Activated naive CD4-positive, alpha-beta T cell treated with anti-CD3 and anti-CD28 coated beads, Interleukin-2, amount 10 ng/mL, durations not matched to agents 7 days and 5 days (primary cell): ENCODE measurements at places on chromosomes 2 and 18.

DNA sequence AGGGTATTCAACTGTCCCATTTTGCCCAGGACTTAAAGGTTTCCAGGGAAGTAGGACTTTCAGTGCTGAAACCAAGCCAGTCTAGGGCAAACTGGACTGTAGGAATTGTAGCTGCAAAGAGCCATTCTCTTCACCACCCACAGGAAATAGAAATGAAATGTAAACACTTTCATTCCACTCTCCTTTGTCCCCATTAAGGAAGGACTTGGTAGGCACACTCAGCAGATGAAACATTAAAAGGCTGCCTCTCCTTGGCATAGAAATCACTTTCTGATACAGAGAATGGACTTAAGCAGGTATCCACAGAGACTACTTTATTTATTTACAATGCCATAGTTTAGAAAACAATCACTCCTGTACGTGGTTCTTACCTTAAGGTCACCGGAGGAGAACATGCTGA, 102.9 kb upstream of the CCDC195 start:
- peaks cover 70% of the 10 kb centered on the region for H3K36me3 ChIP-seq
- H3K4me3 ChIP-seq = no peak overlapping the region
- H3K27ac ChIP-seq = peak overlapping the region; percentile 37
- H3K27me3 ChIP-seq = no peaks in the 10 kb centered on the region
- no peaks in the 10 kb centered on the region for H3K4me1 ChIP-seq
- no peak for DNase-seq

GRCh38 chr2:64104933-64105332, 39.3 kb downstream of the PELI1 start:
- H3K4me3 ChIP-seq = no peak overlapping the region
- no peaks in the 10 kb centered on the region for H3K27me3 ChIP-seq
- DNase-seq = no peak
- peaks cover 41% of the 10 kb centered on the region for H3K36me3 ChIP-seq
- H3K4me1 ChIP-seq = peaks cover 44% of the 10 kb centered on the region
- no peak overlapping the region for H3K27ac ChIP-seq

GRCh38 chr2:61114147-61114546, 47.8 kb upstream of the C2orf74 start:
- no peaks in the 10 kb centered on the region for H3K27me3 ChIP-seq
- no peak overlapping the region for H3K4me3 ChIP-seq
- DNase-seq = no peak

GRCh38 chr2:173059292-173059691, 16.4 kb upstream of the MAP3K20 start:
- no peak overlapping the region for H3K27ac ChIP-seq
- H3K36me3 ChIP-seq = no peaks in the 10 kb centered on the region
- peaks cover 43% of the 10 kb centered on the region for H3K27me3 ChIP-seq
- H3K4me3 ChIP-seq = no peak overlapping the region
- no peak for DNase-seq

GRCh38 chr2:8146132-8147005, 535.5 kb upstream of the ID2 start:
- H3K4me1 ChIP-seq = no peaks in the 10 kb centered on the region
- H3K27ac ChIP-seq = no peak overlapping the region
- H3K36me3 ChIP-seq = no peaks in the 10 kb centered on the region
- H3K4me3 ChIP-seq = no peak overlapping the region

DNA sequence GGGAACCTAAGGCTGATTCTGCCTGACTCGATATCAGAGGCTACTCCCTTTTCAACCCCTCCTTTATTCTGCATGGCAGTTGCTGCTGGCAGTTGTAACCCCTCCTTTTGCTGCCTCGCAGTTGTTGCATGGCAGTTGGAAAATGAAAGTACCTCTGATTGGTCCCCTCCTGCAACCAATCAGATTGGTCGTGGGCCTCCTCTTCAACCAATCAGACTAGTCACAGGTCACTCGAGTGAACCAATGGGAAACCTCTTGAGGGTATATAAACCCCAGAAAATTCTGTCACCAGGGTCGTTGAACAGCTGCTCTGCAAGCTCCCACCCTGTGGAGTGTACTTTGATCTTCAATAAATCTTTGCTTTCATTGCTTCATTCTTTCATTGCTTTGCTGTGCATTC, 294.3 kb upstream of the SLC8A1 start:
- no peak overlapping the region for H3K27ac ChIP-seq
- H3K4me3 ChIP-seq = no peak overlapping the region
- no peak for DNase-seq
- H3K4me1 ChIP-seq = no peaks in the 10 kb centered on the region
- H3K27me3 ChIP-seq = no peaks in the 10 kb centered on the region

DNA sequence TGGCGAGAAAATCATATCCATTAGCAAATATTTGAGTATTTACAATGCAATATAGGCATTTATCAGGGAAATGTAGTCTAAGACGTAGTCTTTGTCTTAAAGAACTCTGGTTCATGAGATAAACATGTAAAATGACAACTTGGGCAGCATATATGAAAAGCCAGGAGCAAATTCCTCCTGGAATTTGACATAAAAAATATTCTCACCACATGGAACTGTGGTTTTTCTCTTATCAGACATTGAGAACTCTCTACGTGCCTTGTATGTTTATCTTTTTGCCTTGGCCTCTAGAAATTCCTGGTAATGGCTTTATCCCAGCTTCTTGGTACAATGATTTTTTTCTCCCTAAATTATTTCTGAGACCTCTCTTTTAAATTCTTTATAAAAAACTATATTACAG, 2.8 kb downstream of the MAPK4 start:
- H3K36me3 ChIP-seq = no peaks in the 10 kb centered on the region
- H3K4me3 ChIP-seq = no peak overlapping the region
- no peak overlapping the region for H3K27ac ChIP-seq
- DNase-seq = no peak
- H3K4me1 ChIP-seq = peaks cover 6% of the 10 kb centered on the region

- peaks cover 4% of the 10 kb centered on the region for H3K27me3 ChIP-seq
- no peak overlapping the region for H3K4me3 ChIP-seq
- no peak overlapping the region for H3K27ac ChIP-seq
- no peaks in the 10 kb centered on the region for H3K36me3 ChIP-seq
These were observed 24.9 kb upstream of the EPC2 start for GRCh38 chr2:148619560-148620195.

DNA sequence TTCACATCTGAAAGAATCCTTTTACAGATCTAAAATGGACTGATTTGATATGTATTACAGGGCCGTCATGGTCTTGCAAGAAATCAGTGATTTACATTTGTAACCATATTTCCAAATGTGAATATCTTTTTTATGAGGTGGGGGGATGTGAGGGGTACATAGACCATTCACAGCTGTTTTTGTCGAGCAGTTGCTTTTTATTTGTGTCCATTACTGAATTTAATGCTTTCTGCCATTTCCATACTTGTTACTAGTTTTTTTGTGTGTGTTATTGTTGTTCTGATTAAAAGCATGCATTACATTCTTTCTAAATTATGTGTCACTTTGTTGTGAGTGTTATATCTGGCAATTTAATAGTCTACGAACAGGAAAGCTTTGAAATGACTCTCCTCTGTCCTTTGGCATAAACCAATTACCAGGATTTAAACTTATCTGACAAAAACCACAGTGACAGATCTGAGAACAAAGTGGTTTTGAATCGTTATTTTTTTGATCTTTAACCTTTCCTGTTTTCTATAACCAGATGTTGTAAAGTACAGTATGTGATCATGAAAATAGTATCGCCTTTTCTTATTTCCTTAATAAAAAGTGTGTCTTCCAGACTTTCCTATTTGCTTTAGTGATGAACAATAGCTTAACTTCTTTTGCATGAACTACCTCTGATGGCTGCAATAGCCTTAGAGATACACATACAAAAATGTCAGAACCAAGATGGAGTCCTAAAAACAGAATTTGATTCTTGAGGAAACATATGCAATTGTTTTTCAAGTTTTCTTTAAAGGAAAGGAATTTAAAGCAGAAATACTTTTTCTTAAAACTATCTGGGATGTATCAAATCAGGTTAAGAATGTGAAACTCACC, 354.2 kb upstream of the ACVR2A start:
- H3K27me3 ChIP-seq = peaks cover 8% of the 10 kb centered on the region
- peak overlapping the region; percentile 82 for H3K27ac ChIP-seq
- no peak for DNase-seq
- peaks cover 46% of the 10 kb centered on the region for H3K4me1 ChIP-seq

GRCh38 chr2:20212459-20212870, 12.5 kb downstream of the SDC1 start:
- no peak overlapping the region for H3K4me3 ChIP-seq
- H3K36me3 ChIP-seq = no peaks in the 10 kb centered on the region
- DNase-seq = no peak
- H3K4me1 ChIP-seq = no peaks in the 10 kb centered on the region

DNA sequence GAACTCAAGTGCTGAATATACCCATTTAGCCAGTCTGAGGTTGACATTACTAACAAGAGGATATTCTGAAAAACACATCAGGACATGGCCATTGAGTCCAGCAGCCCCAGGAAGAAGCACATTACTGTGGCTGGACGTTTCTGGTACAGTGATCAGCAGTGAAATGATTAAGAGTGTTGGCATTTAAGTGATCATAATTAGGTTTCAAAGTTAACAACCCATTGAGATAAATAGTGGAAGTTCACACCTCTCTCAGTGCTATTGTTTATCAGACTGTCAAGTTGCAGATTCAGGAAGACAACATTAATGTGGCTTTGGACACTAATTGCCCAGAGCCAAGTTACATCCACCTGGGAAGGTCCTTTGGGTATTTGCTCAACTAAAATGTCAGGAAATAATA, 139.5 kb upstream of the GAREM1 start:
- no peak for DNase-seq
- H3K27me3 ChIP-seq = no peaks in the 10 kb centered on the region
- H3K4me3 ChIP-seq = no peak overlapping the region
- H3K4me1 ChIP-seq = no peaks in the 10 kb centered on the region
- H3K36me3 ChIP-seq = no peaks in the 10 kb centered on the region

DNA sequence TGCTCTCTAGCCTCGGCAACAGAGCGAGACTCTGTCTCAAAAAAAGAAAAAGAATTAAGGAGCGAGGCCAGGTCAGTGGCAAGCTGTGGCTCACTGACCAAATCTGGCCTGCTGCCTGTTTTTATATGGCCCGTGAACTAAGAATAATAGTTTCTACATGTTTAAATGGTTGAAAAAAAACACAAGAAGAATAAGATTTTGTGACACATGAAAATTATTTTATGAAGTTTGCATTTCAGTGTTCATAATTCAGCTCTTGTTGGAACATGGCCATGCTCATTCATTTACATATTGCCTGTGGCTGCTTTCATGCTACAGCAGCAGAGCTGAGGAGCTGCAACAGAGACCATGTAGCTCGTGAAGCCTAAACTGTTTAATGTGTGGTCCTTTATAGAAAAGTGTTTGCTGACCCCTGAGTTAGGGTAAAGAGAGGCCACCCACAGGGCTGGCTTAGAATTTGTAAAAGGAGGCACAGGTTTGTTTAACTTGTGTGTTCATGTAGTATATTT, 59.5 kb downstream of the MFSD6 start:
- H3K36me3 ChIP-seq = peaks cover 44% of the 10 kb centered on the region
- DNase-seq = no peak
- H3K4me1 ChIP-seq = peaks cover 27% of the 10 kb centered on the region
- H3K27me3 ChIP-seq = no peaks in the 10 kb centered on the region

- H3K27ac ChIP-seq = no peak overlapping the region
- peaks cover 23% of the 10 kb centered on the region for H3K36me3 ChIP-seq
- H3K4me1 ChIP-seq = peaks cover 3% of the 10 kb centered on the region
These were observed 22.7 kb downstream of the MTHFD2 start for GRCh38 chr2:74221091-74221490.
